A172 (cell line): ENCODE measurements at places on chromosomes 16 and 17.

DNA sequence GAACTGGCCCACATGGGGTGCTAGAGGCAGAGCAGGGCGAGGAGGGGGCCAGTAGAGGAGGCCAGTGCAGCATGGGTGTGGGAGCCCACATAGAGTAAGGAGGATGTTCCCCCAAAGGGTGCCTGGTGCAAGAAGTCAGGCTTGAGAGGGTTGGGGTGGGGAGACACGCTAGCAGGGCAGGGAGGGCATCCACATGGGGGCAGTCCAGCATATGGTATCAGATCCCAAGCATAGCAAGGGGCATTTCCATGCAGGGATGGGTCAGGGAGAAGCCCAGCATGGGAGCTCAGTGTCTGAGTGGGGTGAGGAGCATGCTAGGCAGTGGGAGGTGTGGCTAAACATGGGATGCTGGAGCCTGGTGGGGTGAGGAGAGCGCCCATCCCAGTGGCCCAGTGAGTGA lies 213.7 kb downstream of the COPRS start:
- no peak for DNase-seq

GRCh38 chr17:1206026-1206777 lies 26.4 kb upstream of the ABR start:
- no peak for DNase-seq

GRCh38 chr17:33955461-33955860 lies 299.6 kb upstream of the CCL2 start:
- DNase-seq = no peak

GRCh38 chr16:31874366-31875111 lies 932 bp downstream of the ZNF267 start:
- DNase-seq = peak; percentile 68

DNA sequence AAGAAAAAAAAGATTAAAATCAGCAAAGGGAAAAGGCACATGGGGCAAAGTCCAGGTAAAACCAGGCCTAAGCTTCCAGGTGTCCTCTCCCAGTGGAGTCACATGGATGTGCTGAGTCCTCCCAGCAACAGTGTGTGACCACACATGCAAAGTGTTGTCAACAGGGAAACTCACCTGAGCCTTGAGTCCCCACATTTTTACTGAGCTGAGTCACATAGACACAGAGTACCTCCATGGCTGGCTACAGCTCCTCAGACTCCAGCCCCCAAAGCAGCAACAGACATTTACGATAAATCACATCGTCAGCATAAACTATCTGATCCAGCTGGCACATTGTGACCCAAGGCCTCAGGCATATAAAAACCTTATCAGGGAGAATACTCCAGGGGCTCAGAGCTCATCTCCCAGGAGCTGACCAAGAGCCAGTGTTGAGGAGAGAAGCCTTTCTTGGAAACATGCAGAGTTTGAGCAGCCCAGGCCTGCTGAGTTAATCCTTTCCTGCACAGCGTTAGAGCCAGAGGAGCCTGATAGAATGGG lies 20.5 kb downstream of the ERCC4 start:
- DNase-seq = no peak

DNA sequence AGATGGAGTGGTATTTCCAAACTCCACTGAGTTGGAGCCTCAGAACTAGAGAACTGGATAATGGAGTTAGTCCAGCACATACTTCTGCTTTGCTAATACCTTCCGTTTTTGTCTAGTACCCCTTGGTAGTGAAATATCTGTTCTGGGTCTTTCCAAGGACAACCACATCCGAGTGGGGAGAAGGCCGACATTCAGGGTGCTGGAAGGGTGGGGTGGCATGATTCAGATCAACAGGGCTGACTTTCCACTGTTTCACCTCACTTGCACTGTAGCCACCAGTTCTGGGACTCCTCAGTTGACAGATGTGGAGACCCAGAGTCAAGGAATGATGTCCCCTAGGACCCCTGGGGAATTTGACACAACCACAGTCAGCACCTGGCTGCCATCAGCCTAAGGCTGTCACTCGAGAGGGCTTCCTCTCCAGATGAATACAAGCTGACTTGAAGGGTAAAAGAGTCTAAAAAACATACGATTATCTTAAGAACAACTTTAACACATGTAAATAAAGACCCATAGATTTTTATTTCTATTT lies 84.8 kb upstream of the HNF1B start:
- no peak for DNase-seq

GRCh38 chr16:87618216-87618615 lies 15.9 kb downstream of the JPH3 start:
- no peak for DNase-seq

- no peak for DNase-seq
These were observed 31.1 kb downstream of the RPH3AL start for GRCh38 chr17:321386-321941.

- peak; percentile 94 for DNase-seq
These were observed 14.9 kb downstream of the ADGRG1 start for GRCh38 chr16:57643147-57643874.

DNA sequence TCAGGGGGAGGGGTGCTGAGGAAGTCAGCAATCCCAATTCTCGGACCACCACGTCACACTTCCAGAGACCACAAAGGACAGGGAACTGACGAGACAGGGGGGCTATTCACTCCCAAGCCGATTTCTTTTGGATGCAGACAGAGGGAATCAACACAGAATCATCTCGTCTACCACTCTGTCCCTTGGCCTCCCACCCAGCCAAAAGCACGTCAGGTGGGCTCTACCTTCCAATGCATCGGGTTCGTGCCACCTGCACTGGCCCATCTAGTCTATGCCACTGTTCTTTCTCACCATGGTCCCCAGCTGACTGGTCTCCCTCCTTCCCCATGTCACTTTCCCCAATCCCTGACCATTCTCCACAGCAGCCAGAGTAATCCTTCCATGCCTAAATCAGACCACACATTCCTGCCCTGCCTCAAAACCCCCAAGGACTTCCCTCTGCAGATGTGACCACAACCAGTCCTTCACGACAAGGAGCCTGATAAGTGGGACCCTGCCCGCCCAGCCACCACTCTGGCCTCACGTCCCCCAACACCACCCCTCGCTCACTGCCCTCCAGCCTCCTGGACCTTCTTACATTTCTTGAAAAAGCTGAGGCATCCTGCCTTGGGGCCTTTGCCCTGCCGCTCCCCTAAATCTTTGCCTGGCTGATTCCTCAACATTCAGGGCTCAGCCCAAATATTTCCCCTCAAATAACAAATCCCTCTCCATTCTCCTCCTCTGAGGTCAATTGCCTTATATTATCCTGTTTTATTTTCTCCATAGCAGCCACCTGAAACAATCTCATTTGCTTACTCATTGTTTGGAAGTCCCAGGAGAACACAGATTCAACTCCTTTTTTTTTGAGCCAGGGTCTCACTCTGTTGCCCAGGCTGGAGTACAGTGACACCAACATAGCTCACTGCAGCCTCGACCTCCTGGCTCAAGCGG lies 70.4 kb downstream of the IL21R start:
- no peak for DNase-seq

DNA sequence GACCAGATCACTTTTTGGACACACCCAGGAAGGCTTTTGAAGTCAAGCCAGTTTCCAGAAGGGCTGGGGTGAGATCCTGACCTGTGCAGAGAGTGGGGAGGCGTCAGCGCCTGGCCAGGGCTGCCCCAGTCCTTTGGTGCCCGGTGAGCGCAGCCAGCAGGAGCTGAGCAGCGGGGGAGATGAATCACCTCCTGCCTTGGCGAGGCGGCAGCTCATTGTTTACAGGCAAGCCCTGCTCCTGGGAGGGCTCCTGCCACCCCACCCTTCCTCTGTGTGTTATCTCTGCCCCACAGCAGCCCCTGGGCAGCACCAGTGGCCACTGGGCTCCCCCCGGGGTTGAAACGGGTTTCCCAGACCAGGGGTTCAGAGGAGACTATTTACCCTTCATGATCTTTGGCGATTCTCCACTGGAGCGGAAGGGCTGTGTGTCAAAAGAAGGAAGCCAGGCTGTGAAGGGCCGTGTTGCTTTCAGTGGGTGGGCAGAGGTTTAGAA lies 14.1 kb upstream of the ITGB4 start:
- DNase-seq = peak; percentile 96

GRCh38 chr16:46583036-46583435 lies 38.1 kb downstream of the SHCBP1 start:
- DNase-seq = no peak

DNA sequence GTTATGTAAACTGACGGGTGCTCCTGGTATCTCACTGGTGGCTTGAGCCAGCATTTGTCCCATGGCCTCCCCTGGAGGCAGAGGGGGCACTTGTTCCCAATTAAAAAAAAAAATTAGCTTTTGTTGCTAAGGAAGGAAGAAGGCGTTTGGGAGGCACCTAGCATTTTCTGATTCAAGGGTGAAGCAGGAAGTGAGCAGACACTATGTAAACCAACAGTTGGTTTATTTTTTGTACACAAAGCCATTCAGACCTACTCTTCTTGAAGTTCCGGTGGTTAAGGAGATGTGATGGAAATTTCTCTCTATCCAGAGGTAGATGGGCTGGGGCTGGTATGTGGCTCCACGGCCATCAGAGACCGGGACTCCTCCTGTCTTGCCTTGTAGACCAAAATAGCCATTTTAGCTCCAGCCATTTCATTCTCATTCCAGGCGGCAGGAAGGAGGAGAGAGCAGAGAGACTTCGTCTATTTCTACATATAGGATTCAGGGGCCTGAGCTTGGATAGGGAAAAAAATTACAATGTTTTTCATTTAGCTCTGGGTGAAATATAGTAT lies 103.0 kb downstream of the SNX29 start:
- no peak for DNase-seq

DNA sequence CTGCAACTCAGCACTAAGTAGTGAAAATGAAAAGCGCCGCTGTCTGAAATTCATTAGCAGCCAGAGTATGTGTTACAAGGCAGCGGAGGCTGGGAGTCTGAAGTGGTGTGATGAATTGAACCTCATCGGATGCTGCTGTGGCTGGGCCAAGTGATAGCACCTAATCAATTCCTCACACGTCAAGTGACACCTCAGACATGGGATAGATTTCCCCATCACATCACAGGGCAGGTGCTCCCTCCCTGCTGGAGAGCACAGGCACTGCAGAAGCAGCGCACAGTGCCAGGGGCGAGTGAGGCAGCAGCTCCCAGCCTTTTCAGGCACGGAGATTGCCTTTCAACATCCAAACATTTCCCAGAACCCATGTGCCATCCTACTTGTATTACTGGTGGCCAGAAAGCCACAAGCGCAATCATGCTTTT lies 32.2 kb downstream of the DRC3 start:
- DNase-seq = no peak

- DNase-seq = no peak
These were observed 77.5 kb downstream of the ZNF423 start for GRCh38 chr16:49778202-49778930.

DNA sequence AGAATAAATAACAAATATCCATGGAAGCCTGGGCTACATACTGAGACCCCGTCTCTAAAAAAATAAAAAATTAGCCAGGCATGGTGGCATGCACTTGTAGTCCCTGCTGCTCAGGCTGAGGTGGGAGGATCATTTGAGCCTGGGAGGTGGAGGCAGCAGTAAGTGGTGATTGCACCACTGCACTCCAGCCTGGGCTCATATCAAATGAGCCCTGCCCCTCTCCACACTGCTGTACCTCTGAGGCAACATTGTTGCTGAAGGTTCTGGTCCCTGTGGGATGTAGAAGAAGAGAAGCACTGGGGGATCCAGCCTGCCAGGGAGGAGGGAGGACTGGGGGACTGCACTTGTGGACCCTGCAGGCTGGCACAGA lies 11.4 kb upstream of the ARHGAP23 start:
- DNase-seq = no peak

GRCh38 chr17:45123930-45124796 lies 8.2 kb downstream of the PLCD3 start:
- peak; percentile 99 for DNase-seq

DNA sequence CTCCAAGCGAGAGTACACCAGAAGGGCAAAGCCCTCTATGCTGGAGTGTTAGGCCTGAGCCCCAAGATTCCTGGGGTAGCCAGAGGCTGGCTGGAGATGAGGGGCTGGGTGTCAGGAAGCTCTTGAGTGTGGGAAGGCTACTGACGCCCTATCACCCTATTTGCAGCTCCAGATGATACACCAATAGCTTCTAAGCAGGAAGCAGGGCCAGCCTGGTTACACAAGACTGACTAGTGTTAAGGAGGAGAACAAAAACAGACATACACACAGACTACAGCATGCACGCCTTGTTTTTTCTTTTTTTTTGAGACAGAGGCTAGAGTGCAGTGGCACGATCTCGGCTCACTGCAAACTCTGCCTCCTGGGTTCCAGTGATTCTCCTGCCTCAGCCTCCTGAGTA lies 15.9 kb downstream of the POLR3K start:
- no peak for DNase-seq

- no peak for DNase-seq
These were observed 52.5 kb downstream of the TMEM114 start for GRCh38 chr16:8537691-8538342.

DNA sequence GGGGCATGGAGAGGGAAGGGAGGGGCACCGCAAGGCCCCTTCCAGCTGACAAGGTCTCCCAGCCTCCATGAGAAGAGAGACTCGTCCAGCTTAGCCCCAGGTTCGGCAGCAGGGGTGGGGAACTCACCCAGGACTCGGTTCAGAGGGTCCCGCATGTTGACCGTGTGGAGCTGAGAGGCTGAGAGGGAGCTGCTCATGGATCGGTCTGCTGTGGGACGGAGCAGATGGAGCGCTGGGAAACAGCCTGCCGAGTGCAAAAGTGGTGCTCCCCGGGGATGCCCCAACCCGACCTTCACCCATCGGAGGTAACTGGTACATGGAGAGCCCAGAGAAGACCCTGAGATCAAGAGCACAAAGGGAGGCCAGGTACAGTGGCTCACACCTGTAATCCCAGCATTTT lies 4.9 kb downstream of the CSF3 start:
- DNase-seq = no peak

GRCh38 chr16:70730944-70731343 lies 45.1 kb upstream of the MTSS2 start:
- no peak for DNase-seq

GRCh38 chr16:46839986-46840443 lies 9.0 kb upstream of the C16orf87 start:
- DNase-seq = no peak

DNA sequence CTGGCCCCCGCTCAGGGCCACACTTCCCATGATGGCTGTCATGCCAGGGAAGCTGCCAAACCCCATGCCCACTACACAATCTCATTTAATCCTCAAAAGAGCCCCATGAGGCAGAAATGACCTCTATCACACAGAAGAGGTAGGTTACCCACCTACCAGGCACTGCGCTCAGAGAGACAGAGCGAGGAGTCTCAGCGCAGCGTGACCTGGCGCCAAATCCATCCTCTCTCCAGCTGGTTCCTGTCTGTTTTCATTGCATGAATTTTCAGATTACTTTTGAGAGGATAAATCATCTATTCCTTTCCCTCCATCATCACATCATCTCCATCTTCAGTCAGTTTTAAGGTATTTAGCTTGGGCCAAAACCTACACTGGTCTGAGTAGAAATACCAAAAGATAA lies 101.5 kb upstream of the DNAH17 start:
- DNase-seq = no peak
